ENCODE measurements at places on chromosomes 7 and 10. TPM values are rescaled to one million over a fixed set of nuclear protein-coding genes. Genes with fewer than 3 reads are reported as not detected.

DNA sequence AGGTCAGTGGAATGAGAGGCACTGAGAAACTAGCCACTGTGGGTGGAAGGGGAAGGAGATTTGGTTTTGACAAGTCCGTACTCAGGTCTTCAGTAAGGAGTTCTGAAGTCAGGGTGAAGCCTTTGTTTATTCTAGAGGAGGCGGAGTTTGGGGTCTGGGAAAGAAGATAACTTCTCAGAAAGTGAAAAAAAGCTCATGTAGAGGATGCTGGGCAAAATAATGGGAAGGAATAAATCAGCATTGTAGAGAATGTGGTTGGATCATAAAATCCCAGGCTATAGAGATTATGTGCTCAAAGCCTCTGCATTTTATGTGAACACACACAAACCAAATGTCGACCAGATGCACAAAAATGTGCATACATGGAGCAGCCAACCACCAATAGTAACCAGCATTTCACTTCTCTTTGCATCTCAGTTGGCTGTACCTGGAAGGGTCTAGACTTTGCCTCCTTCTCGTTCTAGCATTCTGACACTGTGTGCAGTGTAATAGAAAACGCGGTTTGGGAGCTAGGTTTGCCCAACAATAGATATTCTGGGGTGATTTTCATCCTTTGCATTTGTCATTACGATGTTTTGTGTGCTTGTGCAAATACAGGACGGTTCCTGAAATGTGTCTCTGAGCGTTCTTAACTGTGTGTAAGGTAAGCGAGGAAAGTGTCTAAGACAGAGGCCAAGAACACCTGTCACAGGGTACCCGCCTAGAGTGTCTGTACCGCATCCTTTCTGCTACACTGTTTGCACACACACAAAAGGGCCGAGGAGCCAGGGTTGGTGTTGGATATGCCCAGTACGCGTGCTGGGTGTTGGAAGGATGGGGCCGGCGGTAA, 603 bp upstream of the HECW1 start:
- no peak for DNase-seq

SPOCK2 gene
- total RNA-seq, result 205 TPM

DNA sequence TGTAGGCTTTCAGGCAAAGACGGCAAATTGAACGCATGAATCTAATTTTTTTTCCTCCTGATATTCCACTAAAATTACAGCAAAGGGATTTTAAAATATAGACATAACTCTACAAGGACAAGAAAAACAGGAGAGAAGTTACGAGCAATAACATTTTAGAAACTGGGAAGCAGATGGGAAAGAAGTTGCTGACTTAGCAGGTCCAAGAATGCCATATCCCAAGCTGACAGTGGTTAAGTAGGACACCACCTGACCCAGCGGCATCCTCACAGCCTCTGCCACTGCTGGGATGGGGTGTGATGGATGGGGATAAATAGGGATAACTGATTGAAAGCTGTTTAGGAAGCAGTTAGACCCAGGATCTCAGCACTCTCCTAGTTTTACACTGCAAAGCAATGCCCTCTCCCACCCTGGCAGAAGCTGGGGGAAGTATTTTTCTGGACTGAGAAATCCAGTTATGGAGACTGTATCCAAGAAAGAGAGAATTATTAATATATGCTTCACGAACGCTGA, 99.3 kb upstream of the LEP start:
- no peak for DNase-seq

DNA sequence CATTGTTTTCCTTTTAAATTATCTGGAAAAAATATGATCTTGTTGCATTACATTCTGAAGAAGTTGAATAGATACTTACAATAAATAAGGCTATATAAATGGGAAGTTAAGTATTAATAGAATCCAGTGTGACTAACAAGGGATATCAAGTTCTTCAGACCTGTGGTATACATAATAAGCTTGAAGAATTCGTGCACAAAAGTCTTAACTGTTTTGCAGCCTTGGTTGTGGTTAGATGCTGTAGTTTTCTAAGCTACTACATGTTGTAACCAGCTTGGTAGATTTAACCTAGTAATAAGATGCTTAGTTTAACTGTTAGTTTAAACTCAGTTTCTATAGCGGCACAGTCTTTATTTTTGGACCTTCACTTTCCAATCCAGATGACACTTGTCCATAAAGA, 106.2 kb upstream of the GLCCI1 start:
- no peak for DNase-seq

All from Calu3 (cell line).